ENCODE measurements at places on chromosomes 16 and 17.
A peak's percentile ranks its signal among the peaks of the same experiment; 100 is the strongest.

GRCh38 chr16:78116946-78117345 is 17.5 kb downstream of the WWOX start:
- DNase-seq = no peak

- no peak for DNase-seq
These were observed 55.7 kb upstream of the GPR139 start for GRCh38 chr16:20129375-20129774.

- DNase-seq = no peak
These were observed 60.6 kb downstream of the BEAN1 start for GRCh38 chr16:66487580-66488275.

- DNase-seq = no peak
These were observed 1.7 kb downstream of the CMTM3 start for GRCh38 chr16:66605979-66606751.

DNA sequence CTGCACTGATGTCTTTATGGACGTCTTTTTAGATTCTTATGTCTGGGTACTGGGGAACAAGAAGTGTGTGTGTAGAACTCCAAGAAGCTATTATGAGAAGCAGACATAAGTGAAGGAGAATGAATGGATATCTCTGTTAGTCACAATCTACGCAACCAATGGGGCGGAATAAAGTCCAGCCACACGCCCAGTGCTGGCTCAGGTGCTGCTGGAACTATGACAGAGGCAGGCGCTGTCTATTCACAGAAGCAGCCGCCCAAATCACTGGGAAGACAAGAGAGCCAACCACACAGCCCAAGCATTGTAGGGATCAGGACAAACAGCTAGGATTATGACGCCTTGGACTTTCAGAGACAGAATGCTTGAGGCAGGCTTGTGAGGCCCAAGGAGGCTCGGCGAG is 43.9 kb upstream of the ICAM2 start:
- no peak for DNase-seq

DNA sequence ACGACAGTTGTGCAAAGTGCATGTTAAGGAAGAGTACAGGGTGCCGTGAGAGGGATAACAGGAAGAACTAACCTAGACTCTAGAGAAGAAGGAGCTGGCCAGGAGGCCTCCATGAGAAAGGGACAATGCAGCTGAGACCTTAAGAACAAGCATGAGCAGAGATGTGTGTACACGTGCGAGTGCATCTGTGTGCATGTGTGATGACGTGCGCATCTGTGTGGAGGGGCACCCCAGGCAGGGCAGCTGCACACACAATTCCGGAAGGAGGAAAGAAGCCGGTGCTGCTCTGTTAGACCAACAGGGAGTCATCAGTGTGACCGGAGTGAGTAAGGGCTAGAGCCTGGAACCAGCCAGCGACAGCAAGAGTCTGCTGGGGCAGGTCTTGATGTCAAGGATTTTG is 7.6 kb upstream of the KIF19 start:
- no peak for DNase-seq

DNA sequence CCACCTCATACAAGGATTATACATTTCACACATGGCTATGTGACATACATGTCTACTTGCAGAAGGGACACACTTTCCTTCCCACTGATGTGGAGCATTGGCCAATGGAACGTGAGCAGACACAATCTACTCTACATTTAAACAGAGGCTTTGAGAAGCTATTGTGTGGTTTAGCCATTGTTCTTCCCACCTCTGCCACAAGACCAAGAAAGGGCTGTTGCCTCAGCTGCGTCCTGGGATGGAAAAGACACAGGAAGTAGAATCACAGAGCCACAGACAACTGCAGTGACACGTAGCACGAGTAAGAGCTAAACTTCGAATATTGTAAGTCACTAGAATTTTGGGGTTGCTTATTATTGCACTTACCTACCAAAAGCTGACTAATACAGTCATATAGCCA is 33.3 kb downstream of the PRKCB start:
- no peak for DNase-seq

DNA sequence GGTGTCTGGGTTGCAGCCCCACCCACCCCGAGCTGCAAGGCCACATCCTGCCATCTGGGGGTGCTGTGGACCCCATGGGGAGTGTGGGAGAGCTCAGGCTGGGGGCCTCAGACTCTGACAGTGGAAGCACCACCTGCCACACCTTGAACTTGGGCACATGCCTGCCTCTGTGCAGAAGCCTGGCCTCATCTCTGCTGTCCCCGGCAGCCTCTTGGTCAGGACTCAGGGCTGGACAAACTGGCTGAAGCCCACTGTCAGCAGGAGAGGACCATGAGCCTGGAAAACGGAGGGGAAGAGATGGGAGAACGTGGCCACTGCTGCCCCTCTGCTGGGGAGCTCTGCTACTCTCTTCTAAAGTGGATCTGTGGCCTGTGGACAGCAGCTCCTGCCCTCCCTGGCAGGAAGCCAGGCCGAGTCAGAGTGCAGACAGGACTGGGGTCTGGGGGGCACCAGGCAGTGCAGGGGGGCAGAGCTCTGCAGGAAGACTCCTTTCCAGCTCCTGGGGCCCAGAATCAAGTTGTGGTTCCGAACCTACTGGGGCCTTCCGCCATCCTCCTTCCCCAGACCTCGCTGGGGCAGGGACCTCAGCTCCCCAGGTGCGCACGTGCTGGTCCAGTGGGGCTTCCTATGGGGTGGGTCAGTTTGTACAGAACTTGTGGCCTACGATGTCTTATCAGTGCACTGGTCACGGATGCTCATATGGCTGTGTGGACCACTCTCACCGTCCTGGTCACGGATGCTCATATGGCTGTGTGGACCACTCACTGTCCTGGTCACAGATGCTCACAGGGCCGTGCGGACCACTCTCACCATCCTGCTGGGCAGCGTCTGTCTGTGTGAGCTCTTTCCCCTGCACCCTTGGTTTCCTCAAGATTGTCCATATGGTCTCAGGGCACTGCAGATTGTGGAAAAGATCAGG is 207.7 kb downstream of the LAT start:
- DNase-seq = no peak

DNA sequence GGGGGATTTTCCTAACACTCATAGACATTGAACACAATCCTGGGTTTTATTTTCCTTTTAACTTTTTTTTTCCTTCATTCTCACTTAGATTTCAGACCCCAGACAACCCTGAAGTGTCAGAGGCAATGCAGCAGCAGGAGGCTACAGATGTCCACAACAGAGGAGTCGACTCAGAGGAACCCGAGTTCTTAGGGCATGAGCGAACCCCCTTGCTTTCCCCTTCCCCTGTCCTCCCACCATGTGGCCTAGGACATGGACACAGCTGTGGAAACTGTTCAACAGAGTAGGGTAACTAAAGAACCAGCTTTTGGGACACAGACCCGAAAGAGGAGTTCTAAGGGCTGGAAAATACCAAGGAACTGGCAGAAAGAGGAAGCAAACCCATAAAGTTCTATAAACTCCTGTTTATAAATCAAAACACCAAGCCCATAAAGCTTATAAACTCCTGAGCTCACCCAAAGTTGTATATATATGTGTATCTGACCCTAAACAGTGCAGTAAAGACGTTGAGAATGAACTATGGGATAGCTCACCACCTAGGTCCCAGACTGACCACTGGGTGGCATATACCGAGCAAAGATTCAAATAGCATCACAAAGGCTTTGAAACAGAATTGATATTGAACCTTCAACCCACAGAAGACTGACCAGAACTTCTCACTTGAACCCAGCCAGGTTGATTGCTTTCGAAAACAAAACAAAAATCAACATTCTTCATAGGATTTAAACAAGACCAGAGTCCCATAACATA is 33.9 kb downstream of the CMTM4 start:
- DNase-seq = no peak

- DNase-seq = peak; percentile 52
These were observed 19.3 kb upstream of the DNAH9 start for GRCh38 chr17:11578998-11579397.

- peak; percentile 48 for DNase-seq
These were observed 504 bp downstream of the SRSF1 start for GRCh38 chr17:58006560-58006923.

- no peak for DNase-seq
These were observed 560.6 kb downstream of the CDH13 start for GRCh38 chr16:83187405-83187804.

GRCh38 chr17:50848039-50848438 is 12.7 kb downstream of the WFIKKN2 start:
- DNase-seq = no peak

- DNase-seq = no peak
These were observed 16.1 kb upstream of the GPRC5C start for GRCh38 chr17:74415608-74416396.

DNA sequence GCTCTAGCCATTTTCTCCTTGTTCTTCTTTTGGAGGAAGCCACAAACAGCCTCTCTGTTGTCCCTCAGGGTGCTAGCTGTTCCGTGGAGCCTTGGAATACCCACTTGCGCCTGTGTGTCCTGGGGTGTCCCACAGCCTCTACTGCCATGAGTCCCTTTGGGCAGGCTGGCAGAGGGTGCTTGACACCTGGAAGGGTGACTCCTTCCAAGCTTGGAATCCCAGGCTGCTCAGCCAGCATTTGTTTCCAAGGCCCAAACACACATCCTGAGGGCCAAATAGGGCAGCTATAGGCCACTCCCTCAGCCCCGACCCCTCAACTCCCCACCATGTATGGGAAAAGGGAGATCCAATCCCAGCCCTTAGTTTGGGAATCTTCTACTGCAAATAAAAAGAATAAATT is 14.9 kb downstream of the ZNHIT3 start:
- no peak for DNase-seq

DNA sequence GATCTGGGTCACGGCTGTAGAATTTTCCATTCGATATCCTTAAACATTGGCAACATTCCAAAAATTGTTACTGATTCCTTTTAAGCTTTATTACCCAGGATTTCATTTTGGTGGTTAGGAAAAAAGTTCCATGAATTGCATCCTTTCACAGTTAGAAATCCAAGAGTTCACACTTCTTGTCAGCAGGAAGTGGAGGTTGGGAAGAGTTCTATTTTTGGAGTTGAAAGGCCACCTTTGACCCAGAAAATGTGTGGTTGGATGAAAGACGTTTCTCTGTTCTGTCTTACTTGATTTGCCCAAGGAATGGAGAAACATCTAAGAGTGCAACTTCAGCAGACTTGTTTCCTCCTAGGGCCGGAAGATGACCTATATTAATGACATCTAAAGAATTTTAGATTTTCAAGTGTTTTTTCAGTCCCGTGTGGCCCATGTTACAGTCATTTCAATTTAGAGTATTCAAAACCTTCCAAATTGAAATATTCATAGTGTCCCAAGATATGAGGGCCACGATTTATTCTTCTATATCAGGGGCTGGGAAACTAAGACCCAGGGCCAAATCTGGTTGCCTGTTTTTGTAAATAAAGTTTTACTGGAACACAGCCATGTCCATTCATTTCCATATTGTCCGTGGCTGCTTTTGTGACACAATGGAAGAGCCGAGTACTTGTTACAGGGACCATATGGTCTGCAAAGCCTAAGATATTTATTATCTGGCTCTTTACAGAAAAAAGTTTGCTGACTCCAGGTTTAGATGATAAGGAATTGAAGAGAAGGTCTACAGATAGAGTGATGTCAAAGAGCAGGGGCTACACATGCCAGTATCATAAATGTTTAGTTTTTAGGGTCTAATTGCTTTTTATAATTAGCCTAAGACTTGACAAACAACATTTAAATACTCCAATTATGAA is 50.2 kb downstream of the CDK5R1 start:
- DNase-seq = no peak

- no peak for DNase-seq
These were observed 4.5 kb downstream of the ZNF423 start for GRCh38 chr16:49851468-49851787.

- peak; percentile 22 for DNase-seq
These were observed 295.3 kb upstream of the PMFBP1 start for GRCh38 chr16:72467157-72467759.

DNA sequence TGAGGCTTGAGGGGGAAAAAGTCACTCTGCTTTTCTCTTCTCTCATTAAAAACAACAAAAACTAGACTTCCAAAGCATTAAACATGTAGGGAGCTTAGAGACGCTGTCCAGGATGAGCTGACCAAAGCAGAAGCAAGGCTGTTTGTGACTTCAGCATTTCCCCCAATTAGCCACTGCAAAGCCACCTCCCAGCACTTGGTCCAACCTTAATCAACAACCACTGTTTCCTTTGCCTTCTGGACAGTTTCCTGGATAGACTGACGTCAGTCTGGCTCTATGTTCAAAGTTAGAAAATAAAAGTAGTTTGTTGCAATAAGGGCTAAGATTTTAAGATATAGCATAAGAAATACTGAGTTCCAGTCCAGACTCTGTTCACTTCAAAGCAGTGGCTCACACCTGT is 3.1 kb downstream of the TMEM231 start:
- no peak for DNase-seq

GRCh38 chr16:67748834-67749233 is 29.7 kb upstream of the GFOD2 start:
- DNase-seq = no peak

Data from forelimb muscle (tissue), 1 donor.